ENCODE measurements at places on chromosomes 3 and 15.

DNA sequence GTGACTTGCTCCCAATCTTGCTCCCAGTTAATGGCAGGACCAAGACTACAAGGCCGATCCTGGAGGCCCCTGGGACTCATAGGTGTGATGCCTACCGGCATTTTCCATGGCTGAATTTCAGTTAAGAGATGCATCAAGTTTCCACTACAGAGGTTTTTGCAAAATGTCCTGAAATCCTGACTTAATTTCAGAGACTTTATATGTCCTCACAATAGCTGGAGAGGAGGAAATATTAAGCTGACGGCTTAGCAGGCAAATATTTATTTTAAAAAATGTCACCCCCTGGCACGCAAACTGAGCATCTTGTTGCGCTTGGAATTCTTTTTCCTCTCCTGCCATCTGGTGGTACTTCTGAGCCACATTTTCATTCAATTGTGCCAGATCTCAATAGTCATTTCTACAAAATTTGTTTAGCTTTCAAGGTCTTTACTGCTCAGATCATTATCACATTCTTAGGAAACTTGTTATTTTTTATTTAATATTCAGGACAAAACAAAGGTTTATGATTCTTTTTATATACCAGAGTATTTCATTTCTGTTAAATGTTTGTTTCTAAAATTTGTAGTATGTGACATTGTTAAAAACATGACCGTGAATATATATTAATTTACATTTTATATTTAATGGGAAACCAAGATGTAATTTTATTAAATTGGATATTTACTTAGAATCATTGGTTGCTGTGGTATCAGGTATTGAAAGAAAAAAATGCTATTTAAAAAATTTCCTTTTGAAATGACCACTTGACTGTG, 189.2 kb upstream of the THRB start:
- DNase-seq, result no peak

GRCh38 chr3:196651819-196652218, 12.3 kb downstream of the NRROS start:
- DNase-seq, result no peak

DNA sequence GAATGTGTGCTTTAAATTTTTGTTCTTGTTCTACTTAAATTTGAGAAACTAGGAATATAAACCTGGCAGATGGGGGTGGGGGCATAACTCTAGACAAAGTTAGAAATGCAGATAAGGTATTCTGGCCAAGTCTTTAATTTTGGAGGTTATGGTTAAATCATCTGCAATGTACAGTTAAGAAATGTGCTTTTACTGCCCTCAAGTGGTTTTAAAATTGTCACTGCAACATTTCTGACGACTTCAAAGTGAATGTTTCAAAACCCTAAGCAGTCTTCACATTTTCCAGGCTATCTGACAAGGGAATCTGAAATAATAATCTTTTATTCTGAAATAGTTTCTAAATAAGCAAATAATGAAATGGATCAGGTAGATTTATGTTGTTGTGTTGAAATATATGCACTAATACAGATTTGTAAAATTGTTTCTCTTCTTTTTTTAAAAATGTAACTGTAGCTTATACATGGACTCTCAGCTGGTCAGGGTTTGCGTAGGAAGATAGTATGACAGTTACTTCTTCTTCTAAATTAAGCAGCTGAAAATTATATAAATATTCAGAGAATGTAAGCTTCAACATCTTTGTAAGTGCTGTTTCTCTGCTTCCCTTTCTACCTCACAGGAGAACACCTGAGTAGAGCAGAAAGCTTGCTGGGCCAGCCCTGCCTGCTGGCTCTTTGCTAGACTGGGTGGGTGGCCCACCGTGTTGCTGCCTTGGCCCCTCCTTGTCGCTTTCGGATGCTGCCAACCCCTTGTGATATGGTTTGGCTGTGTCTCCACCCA, 45.0 kb downstream of the SUCNR1 start:
- no peak for DNase-seq

DNA sequence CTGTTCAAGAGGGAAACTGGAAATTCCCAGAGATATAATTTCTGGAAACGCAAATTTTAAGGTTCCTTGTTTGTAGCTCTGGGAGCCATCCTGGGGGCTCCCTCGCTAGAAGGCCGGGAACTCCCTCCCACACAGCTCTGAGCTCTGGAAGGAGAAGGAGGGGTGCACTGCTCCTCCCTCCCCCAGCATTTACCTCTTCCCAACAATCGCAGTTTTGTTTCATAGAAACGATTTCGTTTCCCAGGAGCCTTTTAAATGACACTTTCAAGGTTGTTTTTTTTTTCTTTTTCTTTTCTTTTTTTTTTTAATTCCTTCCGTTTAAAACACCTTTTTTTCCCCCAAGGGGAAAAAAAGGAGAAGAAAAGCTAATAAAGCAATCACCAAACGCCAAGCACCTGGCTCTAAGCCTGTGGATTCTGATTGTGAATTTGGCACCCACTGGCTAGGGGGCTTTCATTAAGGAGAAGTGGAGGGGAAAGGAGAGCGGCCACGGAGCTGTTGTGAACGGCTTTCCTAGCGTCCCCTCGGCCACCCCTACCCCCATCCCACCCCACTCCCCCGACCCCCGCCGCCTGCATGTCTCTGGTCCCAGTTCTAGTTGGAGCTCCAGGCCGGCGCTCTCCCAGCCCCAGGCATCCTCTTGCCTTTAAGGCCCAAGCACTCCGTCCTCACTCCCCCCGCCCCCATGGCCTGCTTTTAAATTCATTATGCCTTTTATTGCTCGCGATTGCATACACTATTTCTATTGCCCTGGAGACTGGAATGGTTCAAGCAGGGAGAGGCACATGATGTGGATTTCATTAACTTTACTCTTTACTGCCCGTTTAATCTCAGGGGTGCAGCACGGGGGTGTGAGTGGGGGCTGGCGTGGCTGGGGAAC, 13.6 kb upstream of the CCDC33 start:
- no peak for DNase-seq

GRCh38 chr3:195895861-195896360, 12.4 kb downstream of the TNK2 start:
- no peak for DNase-seq

DNA sequence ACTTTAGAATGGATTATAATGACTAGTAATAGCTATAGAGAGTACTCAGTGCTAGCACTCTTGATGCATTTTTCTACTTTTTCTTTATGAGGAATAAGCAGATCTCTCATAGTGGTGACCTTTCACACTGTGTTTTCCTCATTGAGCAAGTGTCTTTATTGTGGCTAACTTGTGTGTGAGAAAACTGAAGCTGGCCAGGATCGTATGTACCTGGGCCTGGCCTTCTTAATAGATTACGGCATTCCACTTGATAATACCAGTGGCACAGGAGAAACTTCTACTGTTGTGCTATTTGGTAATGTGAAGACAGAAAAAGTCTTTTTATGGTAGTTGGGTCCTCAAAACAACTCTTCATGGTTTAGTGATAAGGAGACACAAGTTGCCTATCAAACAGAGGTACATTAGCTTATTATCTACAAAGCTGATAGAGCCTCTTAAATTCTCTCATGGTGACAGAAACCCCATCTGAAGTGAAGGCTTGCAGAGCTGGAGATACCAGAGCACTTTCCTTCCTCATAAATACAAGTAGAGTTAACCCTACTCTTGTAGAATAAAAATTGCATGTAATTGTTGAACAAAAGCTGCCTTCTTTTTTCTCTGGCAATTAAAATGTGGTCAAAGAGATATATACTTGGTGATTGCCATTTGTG, 64.6 kb downstream of the LYSMD4 start:
- no peak for DNase-seq

- no peak for DNase-seq
Observed at GRCh38 chr15:34813446-34814190, 18.3 kb upstream of the ACTC1 start.

DNA sequence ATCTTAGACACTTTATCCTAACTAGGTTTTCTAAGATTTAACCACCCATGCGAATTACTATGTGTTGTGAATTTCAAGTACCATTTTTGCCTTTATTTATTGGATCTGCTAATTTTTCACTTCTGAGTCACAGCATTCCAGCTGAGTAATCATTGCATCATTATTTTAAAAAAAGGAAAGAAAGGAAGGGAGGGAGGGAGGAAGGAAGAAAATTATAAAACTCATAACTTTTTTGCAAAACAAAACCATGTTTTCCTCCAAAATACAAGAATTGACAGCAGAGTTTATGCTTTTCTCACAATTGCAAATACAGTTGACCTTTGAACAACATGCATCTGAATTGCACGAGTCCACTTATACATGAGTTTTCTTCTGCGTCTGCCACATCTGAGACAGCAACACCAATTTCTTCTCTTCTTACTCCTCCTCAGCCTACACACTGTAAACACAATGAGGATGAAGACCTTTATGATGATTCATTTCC, 651.4 kb upstream of the NECTIN3 start:
- no peak for DNase-seq

- no peak for DNase-seq
Observed at GRCh38 chr15:76843269-76843668, 61.9 kb downstream of the SCAPER start.

GRCh38 chr3:72665701-72666446, 182.4 kb downstream of the SHQ1 start:
- DNase-seq, result no peak

DNA sequence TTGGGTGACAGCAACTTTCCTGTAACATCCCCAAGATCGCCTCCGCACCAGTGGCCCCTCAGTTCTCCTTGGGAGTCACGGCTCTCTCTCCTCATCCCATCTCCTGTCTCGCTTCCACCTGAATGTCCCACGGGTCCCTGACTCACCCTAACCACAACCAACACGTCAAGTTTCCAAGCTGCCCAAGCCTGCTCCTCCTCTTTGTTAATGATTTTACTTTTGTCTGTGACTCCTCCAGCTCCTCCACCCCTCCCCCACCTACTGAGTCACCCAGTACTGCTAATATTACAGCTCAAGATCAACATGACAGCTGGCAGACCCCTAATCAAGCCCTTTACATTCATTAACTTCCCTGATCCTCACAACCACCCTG, 39.3 kb downstream of the BDH1 start:
- DNase-seq, result no peak

DNA sequence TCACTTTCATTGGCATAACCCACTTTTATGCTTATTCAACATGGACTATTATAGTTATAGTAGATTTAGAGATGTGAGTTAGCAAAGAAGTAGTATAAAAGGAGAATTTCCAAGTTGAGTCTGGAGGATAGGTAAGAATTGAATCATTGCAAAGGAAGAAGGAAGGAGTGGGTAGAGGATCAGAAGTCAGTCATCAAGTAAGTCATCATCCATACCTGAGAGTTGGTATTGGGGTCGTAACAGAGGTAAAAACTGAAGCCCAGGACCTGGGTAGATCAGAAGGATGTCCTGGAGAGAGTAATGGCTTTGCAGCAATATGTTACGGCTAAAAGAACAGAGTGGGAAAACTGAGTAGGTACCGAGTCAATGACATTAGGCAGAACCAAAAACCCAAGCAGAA, 265.7 kb downstream of the SUCLG2 start:
- no peak for DNase-seq

DNA sequence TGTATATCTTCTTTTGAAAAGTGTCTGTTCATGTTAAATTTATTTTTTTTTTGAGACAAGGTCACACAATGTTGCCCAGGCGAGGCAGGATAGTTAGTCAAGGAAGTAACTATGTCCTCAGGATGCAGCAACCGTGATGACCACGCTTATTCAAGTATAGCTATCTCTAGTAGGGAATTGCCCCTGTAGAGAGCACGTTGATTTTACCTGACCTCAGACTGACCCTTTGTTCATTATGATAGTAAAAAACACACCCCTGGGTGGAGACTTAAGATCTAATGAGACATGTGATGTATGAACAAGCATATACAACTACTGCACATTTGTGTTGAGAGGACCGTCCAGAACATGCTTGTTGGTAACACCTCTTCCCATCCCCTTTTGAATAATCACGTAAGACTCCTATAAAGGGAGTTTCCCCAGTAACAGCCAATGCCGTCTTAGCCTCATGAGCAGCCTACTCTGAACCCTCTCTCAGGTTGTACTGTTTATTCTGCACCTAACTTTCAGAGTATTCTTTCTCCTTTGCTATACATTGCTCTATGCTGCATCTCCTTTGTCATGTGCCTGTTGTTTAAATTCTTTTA, 32.9 kb downstream of the ZNF621 start:
- no peak for DNase-seq

GRCh38 chr3:89098964-89099585, 8.3 kb upstream of the EPHA3 start:
- DNase-seq, result peak; percentile 42

DNA sequence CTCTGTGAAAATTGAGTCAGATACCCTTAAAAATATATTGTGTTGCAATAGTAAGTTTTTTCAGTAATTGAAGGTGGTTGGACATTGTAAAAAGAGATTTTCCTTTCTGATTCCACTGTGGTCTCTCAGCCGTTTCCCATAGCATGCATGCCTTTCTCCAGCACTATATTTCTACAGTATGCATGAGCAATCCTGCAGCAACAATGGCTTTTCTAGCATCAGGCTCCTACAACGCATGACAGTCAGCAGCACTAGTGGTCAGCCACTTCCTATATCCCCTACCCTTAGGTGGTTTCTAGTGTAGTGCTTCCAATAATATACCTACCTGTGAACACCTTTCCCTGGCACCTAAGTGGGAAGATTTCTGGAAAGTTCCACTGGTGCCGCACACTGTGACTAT, 55.4 kb upstream of the SNRPN start:
- DNase-seq, result no peak

DNA sequence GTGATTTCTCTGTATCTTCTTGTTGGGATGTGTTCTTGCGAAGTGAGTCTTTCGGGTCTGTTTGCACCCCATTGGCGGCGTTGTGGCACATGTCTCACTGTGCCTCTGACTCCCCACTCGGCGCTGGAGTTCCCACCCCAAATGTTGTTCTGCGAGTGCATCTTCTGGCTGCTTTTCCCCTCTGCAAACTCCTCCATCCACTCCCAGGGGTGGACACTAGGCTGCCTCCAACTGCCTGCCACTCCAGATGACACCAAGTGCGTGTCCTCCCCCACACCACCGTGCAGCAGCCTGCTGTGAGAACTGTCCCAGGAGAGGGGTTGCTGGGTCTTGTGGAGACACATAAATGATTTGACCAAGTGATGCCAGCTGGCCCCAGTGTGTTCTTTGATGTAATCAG, 17.6 kb downstream of the EFCC1 start:
- DNase-seq, result no peak

DNA sequence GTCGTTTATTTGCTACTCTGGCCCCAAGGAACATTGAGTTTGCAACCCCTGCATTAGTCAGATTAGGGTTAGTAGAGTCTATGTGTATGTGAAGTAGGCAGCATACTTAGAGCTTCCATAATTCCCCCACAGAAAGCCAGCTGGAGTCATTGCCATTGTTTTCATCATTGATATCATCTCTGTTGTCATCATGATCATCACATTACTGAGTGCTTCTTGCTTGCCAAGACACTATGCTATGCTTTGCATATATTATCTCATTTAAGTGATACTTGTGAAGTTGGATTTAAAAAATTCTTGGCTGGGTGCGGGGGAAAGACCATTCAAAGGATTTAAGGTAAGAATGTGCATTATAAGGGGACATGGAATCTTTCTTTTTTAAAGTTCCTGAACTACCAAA, 209.0 kb downstream of the CACNA2D3 start:
- DNase-seq, result no peak

GRCh38 chr3:150985711-150986110, 13.2 kb upstream of the CLRN1 start:
- no peak for DNase-seq

- DNase-seq, result no peak
Observed at GRCh38 chr3:177773717-177774116, 576.4 kb upstream of the TBL1XR1 start.

All from NT2/D1 (cell line).